Prostate gland (tissue), 2 donors: ENCODE measurements at places on chromosomes 3 and 15. TPM values are rescaled to one million over a fixed set of nuclear protein-coding genes. Genes with fewer than 3 reads are reported as not detected.

Gene UROC1
- not detected for total RNA-seq

Gene TMEM212
- not detected for total RNA-seq

- DNase-seq, result no peak
- H3K36me3 ChIP-seq, result no peaks in the 10 kb centered on the region
- no peaks in the 10 kb centered on the region for H3K4me1 ChIP-seq
- no peak overlapping the region for H3K4me3 ChIP-seq
These were observed 28.5 kb downstream of the SENP5 start for GRCh38 chr3:196896229-196896628.

DNA sequence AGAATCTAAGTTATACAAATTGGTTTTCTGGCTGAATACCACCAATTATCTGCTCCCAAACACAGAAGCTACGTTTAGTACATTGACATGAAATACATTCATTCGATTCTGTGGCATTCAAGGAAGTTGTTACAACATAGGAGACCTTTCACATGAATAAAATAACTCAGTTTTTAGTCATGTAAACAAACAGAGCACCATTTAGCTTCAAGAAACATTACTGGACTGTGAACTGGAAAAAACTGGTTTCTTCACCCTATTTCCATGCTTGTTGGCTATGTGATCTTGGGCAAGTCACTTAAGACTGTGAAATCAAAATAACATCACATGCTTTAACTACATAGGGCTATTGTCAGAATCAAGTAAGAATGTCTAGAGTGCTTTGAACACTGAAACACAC is 46.2 kb downstream of the NRG4 start:
- no peaks in the 10 kb centered on the region for H3K4me1 ChIP-seq
- H3K4me3 ChIP-seq, result no peak overlapping the region
- no peak for DNase-seq
- no peak overlapping the region for H3K27ac ChIP-seq

DNA sequence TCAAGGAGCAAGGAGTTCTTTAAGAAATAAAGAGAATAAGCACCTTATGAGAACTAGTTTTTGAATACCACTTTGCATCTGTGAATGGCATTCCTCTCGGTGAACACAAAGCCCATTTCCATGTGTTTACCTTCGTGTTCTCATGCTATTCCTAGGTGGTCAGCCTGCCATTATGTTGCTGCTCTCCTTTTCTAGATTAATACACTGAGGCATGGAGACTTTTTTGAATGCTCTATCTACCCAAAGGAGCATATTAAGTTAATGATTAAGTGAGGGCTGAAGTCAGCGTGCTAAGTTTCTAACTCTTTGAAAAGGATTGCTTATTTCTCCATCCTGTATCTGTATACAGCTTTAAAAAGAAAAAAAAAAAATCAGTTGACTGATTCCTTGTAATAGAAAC is 394.5 kb downstream of the MECOM start:
- no peak for DNase-seq
- no peak overlapping the region for H3K4me3 ChIP-seq
- H3K4me1 ChIP-seq, result no peaks in the 10 kb centered on the region

DNA sequence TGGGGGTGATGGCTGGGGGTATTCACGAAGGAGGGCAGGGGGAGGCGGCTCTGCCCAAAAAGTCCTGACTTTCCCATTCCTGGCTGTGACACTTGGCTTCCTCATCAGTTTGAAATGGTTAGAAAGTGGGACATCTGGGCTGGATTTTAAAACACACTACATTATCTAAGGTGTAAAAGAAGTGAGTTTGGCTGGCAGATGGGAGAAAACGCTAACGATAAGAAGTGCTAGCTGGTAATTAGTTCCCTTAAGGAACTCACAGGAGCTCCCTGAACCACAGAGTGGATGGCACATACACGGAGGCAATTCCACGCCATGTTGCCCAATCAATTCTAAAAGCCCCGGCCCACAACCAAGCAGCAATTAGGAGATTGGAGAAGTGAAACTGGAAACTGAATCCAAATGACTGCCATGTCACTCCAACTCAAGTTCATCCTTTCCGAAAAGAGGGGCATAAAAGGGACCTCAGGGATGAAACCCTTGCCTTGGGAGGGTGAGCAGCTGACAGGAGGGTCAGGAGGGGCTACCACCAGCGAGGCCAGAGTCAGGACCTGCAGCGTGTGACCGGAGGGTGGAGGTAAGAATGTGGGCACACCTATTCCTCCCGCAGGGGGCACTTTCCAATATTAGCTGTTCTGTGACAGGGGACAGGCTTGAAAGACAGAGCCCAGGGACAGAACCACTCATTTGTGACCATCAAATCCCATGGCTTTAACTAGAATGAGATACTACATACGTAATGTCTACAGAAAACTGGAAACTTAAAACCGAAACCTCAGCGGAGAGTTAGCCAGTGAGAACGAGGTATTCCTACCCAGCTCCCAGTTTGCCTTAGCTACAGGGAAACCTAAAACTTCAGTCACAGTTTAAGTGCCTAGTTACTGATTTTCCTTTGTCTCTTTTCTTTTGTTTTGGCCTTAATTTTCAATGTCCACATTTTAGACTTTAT is 95.3 kb upstream of the OXTR start:
- H3K4me1 ChIP-seq, result no peaks in the 10 kb centered on the region
- no peak overlapping the region for H3K4me3 ChIP-seq
- no peaks in the 10 kb centered on the region for H3K36me3 ChIP-seq
